ENCODE measurements at places on chromosomes 3 and 15.

DNA sequence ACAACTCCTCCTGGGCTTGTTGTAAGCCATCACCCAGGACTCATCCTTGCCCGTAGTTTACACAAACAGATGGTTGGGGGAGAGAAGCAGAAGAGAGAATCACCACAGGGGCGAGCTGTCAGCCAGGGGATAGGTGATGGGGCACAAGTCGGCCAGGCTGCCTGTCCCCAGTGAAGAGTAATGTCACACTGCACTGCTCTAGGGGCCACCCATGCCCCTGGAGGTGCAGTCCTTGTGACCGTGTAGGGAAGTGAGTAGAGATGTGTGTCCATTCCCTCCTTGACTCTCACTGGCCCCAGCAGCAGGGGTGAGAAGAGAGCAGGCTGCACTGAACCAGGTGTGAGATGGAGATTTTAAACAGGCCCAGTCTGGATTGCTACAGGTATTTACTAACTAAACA, 17.1 kb upstream of the PRSS50 start:
- DNase-seq, result no peak

- no peak for DNase-seq
Observed at GRCh38 chr3:94522488-94522887, 459.6 kb downstream of the NSUN3 start.

- DNase-seq, result no peak
Observed at GRCh38 chr3:174202561-174202960, 656.6 kb upstream of the NAALADL2 start.

DNA sequence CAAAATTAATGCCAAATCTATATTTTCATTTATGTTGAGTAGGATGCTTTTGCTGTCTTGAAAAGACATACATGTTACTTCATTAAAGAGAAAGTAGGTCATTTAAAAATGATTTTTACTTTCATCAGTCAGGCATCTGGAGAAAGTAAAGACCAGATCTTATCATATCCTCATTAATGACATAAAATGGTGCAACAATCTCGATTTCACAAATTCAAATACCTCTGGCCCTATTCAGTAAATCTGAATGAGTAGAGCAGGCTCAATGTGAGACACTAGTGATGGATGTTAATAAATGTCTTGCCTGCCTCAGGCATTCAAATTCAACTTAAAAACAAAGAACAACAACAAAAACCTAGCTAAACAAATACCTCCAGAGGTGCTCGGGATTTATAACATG, 714.1 kb downstream of the NAALADL2 start:
- no peak for DNase-seq

DNA sequence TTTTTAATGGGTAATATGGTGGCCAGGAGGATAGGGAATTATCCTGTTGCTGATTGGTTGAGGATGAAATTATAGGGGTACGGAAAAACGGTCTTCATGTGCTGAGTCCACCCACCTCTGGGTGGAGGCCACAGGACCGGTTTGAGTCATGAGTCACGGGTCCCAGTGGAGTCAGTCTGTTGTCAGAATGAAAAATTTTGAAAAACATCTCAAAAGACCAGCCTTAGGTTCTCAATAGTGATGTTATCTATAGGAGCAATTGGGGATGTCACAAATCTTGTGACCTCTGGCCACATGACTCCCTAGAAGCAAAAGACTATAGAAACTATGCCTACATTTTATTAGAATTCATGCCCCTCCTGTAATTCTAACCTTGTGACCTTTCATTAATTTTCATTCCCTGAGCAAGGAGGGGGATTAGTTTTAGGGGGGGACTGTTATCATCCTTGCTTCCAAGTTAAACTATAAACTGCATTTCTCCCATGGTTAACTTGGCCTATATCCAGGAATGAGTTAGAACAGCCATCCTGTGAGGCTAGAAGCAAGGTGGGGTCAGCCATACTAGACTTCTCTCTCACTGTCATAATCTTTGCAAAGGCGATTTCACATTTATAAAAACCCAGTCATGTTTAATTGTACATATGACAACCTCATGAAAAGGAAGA, 101.2 kb downstream of the TCF12 start:
- DNase-seq, result no peak

GRCh38 chr3:111534701-111535100, 7.3 kb upstream of the CD96 start:
- no peak for DNase-seq

DNA sequence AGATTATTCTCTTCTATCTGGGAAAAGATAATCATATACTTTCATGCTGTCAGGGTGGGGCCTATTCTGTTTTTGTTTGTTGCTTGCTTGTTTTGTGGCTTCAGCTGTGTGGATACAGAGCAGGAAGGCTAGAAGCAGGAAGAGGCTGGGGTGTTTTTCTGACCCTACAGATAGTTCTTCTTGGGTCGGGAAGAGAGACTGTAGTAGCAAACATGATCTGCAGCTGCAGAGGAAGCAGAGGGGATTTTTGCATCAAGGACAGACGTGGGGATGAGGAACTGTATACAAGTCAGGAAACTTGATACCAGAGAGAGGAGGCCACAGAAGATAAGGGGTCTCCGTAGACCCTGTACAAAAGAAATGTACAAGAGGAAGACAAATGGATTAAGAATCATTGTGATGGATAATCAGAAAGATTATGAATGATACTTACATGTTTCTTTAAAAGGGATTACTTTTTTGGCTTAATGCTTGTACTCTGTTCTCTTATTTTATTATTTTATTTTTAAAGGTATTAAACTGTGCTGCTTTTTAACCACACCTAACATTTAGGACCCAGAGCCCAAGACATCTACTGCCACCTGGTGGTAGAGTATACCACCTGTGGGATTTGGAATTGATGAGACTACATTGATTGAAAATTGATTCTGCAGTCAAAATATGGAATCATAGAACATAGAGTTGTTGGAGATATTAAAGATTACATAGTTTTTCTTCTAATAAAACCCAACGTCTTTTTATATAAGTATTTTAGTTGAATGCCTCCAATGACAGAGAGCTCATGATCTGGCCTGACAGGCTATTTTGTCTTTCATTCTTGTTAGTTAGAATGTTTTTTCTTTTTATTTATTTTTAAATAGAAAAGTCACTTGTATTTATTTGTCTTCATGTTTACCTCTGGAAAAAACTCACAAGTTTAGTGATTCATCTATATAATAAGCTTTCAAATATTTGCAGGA, 87.3 kb upstream of the ROPN1 start:
- no peak for DNase-seq

- no peak for DNase-seq
Observed at GRCh38 chr15:95561463-95561862, 769.0 kb upstream of the NR2F2 start.

- no peak for DNase-seq
Observed at GRCh38 chr15:51629612-51630011, 7.0 kb upstream of the DMXL2 start.

GRCh38 chr3:14691239-14691638, 16.3 kb downstream of the C3orf20 start:
- DNase-seq, result no peak

- DNase-seq, result no peak
Observed at GRCh38 chr3:141280690-141281089, 49.1 kb downstream of the PXYLP1 start.

DNA sequence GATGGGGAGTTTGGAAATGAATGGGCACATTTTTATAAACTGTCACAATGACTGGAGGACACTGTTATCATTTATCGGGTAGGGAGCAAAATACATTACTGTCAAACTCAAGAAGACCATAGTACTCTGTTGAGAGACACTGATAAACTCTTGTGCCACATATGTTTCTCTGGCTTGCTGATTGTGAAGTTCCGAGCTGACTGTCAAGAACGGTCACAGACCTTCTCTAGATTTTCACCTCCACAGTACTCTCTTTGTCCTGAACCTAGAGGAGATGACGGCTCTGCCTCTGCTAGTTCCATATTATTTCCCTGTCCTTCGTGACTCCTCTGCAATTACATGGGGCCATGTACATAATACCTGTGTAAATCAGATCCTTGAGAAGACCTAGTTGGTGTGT, 451.9 kb downstream of the LPP start:
- DNase-seq, result no peak

GRCh38 chr3:188656196-188656982, 502.4 kb downstream of the LPP start:
- no peak for DNase-seq

- DNase-seq, result peak; percentile 4
Observed at GRCh38 chr15:86231864-86232721, 152.4 kb downstream of the AGBL1 start.

DNA sequence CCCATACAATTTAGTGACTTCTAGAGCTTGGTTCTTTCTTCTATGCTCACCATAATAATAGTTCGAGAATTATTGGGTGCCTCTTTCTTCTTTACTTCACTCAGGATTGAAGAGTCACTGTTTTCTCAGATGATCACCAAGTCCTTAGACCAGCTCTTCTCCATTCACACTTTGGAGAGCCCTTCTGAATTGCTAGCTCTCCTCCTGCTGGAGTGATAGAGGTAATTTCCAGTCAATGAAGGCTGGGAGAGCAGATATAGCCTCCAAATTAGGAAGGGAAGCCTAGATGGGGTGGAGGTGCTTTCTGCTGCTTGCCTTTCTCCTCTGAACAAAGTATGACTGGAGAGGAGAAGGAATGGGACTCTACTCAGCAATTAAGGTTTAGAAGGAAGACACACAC, 10.7 kb upstream of the BBX start:
- DNase-seq, result no peak

DNA sequence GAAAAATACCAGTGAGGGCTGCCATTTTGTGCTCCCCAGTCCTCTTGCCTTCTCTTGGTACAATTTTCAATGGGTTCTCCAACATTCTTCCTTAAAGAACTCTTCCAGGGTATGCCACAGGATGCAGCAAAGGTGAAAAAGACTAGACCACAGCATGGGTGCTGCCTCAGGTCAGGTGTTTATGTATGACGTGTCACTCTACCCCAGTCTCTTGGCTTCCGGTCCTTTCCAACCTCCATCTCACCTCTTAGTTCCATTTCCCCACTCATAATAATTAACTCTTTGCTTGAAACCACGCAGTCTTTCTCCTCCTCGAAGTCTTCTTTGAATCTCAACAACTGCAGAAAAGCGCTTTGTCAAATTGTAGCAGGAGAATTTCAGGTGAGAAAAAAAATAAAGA, 104.7 kb upstream of the TBC1D5 start:
- no peak for DNase-seq

- no peak for DNase-seq
Observed at GRCh38 chr3:39099738-39100499, 7.5 kb downstream of the GORASP1 start.

DNA sequence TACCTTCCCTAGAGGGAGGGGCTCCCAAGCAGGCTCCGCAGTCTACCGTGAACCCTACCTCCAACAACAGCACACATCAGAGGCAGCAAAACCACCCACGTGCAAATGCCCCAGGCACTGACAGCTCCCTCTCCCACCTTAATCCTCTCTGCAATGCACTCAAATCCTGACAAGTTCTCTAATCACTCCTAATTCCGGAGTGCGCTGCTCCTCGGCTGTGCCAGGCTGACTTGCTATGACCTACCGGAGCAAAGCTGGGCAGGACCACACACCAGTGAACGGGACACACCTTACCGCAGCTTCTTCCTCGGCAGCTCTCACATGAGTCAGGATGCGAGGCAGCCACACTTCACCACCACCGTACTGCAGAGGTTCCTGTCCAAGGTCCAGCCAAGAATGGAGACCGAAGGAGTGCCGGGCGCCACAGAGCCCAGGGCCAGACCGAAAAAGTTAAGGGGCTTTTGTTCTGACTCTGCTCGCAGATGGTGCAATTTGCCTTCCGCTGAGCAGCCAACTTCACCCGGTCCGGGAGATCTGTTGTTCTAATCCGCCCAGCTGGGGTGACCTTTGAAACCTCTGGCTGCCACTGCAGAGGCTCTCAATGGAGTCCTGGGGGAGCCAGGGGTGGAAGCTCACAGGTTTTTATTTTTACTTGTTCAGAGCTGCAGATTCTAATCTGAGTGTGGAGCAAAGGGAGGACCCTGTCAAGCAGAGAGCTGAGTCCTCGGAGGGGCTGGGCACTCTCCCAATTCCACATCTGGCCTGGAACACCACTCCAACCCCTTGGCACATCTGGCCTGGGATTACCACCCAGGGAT, 84.4 kb downstream of the MYLK start:
- DNase-seq, result no peak

DNA sequence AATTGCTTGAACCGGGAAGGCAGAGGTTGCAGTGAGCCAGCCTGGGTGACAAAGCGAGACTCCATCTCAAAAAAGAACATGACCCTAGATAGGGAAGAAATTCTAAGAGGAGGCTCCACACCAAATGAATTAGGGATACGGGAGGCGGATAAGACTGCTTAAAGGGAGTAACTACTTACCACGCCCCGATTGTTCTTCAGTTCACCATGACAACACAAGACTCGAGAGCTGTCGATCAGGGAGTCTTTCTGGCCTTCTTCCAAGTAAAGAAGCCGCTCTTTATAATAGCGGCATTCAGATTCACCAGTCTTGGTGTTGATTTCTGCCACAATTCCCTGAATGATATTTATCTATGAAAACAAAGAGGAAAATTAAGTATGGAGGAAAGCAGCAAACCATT, 53.9 kb upstream of the TASOR start:
- DNase-seq, result no peak

GRCh38 chr3:60215946-60216345, 1035.3 kb downstream of the FHIT start:
- no peak for DNase-seq

DNA sequence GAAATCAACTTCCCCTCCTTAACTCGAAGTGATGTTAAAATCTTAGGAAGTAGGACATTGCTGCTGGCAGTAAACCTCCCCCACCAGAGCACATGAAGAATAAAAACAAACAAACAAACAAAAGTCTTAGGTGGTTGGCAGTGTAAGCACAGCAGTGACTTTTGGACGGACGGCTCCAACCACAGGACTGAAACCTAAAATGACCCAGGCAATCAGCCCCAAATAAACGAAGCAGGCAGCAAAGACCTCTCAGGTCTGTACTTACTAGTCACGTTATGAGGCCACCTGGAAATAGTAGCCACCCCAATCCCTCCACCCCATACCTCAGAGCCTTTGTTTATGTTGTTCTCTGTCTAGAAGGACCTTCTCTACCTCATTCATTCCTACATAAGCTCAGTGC, 33.5 kb upstream of the HES1 start:
- DNase-seq, result no peak

- no peak for DNase-seq
Observed at GRCh38 chr15:97410897-97411575, 549.5 kb upstream of the ARRDC4 start.

DNA sequence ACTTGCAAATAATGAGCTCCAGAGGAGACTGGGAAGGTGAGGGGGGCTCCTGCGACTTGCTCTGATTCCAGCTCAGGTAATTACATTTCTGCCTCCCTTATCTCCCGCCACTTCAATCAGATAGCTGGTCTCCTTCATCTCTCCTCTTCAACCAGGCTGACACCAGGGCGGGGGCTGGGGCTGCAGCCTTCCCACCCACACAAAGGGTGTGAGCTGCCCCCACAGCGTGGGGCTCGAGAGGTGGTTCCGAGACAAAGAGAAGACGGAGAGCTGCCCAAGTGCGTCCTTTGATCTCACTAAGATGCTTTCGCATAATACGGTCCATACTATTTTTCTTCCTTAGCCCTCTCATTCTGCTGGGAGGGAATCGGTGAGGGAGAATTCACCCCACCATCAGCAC, 139.7 kb downstream of the NSMCE3 start:
- no peak for DNase-seq
